Head of caudate nucleus (tissue), 42 donors: ENCODE measurements at places on chromosomes 5 and 9.

GRCh38 chr5:157511651-157512644 lies 51.9 kb downstream of the NIPAL4 start:
- DNase-seq, result peak; percentile 62

DNA sequence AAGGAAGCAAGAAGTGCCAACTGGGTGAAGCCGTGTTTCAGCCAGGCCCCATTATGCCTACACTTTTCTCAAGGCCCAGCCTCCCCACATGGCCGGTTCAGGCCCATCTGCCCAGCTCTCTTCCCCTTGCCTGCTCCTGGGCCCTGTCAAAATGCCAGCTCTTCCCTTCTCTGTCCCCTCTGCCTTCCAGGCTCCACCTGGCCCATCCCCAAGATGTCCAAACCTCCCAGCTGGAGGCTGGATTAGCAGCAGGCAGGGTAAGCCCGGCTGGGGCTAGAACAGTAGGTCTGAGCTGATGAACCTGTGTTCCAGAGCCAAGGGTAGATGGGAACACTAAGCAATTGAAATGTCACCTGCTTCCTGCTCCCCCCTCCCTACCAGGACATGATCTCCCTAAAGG lies 64.1 kb upstream of the HSPA9 start:
- DNase-seq, result no peak

DNA sequence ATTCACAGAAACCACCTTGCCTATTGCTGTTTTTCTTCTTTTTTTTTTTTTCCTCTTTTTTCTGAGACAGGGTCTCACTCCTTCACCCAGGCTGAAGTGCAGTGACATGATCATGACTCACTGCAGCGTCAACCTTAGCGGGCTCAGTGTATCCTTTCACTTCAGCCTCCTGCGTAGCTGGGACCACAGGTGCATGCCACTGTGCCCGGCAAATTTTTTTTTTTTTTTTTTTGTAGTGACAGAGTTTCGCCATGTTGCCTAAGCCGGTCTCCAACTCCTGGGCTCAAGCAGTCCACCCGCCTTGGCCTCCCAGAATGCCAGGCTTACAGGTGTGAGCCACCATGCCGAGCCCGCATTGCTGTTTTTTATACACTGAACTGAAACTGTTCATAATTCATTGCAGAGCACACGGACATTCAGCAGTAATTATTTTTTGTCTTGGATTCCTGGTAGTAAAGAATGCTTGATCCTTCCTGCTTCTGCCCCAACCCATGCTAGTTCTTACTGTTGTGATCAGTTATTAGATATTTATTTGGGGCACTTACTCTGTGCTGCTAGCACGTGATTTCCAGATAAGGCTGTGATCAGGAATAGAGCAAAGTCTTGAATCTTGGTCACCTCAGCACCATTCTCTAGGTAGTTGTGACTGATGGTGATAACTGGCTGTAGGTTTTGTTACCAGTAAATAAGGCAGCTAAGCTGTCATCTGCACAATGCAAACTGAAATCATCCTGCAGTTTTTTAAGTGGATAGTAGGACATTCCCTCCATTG lies 14.0 kb downstream of the MAP3K1 start:
- DNase-seq, result no peak

GRCh38 chr5:33807771-33808170 lies 84.0 kb downstream of the ADAMTS12 start:
- DNase-seq, result no peak

GRCh38 chr5:168601972-168602371 lies 22.8 kb upstream of the PANK3 start:
- no peak for DNase-seq

- no peak for DNase-seq
These were observed 23.2 kb downstream of the AHRR start for GRCh38 chr5:344668-345067.

DNA sequence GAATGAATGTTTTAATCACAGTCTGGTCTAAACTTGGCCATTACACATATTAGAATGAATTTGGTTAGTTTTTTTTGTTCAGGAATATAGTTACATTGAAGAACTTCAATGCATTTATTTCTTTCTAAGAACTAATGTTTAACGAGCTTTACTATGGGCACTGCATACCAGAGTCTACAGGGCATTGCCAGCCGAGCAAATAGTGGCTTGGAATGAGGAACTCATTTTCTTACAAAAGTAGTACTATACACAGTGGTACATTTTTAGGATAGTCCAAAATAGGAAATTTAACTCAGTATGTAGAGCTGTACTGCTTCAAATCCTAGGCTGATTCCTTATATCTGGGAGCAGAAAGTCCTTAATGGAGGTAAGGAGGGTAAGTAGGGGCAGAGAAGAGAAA lies 155.4 kb downstream of the CARTPT start:
- DNase-seq, result no peak

DNA sequence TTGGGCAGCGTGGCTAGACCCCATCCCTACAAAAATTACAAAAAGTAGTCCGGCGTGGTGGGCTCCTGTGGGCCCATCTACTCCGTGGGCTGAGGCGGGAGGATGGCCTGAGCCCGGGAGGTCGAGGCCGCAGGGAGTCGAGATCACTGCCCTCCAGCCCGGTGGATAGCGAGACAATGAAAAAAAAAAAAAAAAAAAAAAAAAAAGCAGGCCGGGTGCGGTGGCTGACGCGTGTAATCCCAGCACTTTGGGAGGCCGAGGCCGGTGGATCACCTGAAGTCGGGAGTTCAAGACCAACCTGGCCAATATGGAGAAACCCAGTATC lies 110.5 kb upstream of the LPCAT1 start:
- DNase-seq, result no peak

DNA sequence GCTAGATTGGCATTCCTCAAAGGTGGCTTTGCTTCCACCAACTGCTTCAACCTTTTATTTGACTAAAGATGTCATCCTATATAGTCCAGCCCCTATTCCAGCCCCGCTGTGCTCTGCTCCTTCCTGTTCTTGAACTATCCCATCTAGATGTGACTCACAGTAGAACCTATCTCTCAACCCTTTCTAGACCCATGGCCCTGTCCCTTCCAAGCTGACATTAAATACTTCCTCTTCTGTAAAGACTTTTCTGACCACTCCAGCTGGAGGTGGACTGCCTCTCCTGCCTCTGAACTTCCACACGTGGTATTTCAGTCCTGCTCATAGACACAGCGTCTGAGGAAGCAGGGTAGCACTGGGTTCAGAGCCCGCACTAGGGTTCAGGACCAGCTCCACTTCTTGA lies 32.4 kb downstream of the OSTF1 start:
- DNase-seq, result no peak

GRCh38 chr9:4116071-4116581 lies 183.7 kb downstream of the GLIS3 start:
- DNase-seq, result no peak

- DNase-seq, result no peak
These were observed 153.3 kb downstream of the YIPF5 start for GRCh38 chr5:144017119-144017518.

GRCh38 chr9:134833294-134833880 lies 47.2 kb upstream of the FCN2 start:
- DNase-seq, result no peak

GRCh38 chr9:74095925-74096324 lies 401.2 kb upstream of the RORB start:
- DNase-seq, result no peak

- DNase-seq, result no peak
These were observed 2.5 kb upstream of the NDFIP1 start for GRCh38 chr5:142106061-142106460.

- no peak for DNase-seq
These were observed 107.9 kb upstream of the RAPGEF1 start for GRCh38 chr9:131847665-131848354.

DNA sequence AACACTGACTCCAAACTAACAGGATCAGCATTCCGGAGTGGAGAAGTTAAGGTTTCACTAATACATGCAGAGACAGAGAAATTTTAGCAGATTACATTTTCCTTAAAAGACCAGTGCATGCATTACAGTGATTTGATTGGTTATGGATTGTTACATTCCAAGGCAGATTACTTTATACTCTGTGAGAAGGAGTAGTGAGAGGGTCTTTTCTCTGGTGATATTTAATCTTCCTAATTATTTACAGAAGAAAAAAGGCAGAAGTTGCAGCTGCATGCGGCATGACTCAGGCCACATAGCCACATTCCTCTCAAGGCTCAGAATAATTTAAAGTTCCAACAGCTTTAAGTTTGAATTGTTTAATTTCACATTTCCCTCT lies 53.0 kb upstream of the PDZD2 start:
- DNase-seq, result no peak

GRCh38 chr5:133467826-133468463 lies 144.4 kb downstream of the FSTL4 start:
- DNase-seq, result no peak

- DNase-seq, result no peak
These were observed 41.1 kb downstream of the ELAVL2 start for GRCh38 chr9:23784962-23785361.

GRCh38 chr5:135376961-135377624 lies 21.9 kb downstream of the MACROH2A1 start:
- DNase-seq, result no peak

DNA sequence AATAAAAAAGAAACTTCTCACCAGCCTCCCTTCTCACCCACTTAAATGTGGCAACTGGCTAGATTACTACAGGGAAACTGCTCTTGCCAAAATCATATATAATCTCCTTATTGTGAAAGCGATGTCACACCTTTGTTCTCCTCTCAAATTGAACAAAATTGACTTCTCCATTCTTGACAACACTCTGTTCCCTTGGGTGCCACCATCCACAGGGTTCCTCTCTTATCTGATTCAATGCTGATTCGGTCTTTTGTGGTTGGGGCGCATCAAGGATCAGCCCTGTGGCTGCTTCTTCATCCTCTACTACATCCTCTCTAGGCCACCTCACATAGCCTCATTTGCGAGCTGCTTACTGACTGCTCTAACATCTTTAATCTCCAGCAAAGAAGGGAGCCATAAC lies 86.1 kb downstream of the EDIL3 start:
- no peak for DNase-seq

- DNase-seq, result no peak
These were observed 69.4 kb downstream of the TLE1 start for GRCh38 chr9:81620002-81620390.

- no peak for DNase-seq
These were observed 1.5 kb downstream of the PRRC2B start for GRCh38 chr9:131395157-131396098.

- no peak for DNase-seq
These were observed 101.9 kb upstream of the PARP8 start for GRCh38 chr5:50564558-50564957.

DNA sequence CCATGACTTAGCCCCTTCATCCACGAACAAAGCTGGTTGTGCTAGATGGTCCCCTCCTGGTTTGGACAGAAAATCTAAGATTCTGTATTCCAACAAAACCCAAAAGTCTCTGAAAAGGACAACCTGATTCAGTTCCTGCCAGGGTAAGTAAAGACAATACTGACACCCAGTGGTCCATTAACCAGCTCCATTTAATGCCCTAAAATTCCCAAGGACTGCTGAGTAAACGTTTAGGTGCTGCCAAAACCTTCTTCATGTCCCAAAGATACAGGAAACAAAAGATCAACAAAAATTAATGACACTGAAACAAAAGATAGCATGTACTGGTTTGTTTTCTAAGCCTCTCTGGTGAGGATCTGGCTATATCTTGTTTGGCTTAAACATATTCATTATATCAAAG lies 25.3 kb upstream of the PPP1R2B start:
- DNase-seq, result peak; percentile 22

GRCh38 chr9:114604989-114605388 lies 6.1 kb upstream of the TMEM268 start:
- DNase-seq, result no peak

DNA sequence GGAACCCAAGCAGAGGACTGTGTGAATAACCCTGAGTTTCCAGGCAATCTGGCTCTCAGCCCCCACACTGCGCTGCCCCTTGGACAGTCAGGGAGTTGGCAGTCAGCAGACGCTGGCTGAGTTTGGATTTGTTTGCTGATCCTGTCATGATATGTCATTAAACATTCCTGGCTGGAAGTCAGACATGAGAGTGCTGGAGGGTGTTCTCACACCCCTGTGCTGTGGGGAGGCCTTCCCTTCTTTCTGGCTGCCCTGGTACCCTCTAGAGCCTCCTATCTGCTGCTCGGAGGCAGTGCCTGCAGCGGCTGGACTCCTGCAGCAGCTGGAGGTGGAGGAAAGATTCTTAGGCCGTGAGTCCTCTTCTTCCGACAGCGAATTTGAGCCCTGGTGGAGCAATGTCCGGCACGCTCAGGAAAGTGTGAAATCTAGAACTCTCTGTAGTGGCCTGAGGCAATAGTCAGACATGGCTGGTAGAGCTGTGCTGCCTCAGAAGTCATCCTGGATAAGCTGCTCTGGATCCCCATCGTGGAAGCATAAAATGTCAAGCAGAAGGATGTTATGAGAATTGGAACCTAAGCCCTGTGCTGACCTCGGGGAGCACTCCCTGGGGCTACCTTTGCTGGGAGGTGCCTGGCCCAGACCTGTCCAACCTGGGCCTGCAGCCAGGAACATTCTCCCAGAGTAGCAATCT lies 72.0 kb downstream of the PDE8B start:
- no peak for DNase-seq

DNA sequence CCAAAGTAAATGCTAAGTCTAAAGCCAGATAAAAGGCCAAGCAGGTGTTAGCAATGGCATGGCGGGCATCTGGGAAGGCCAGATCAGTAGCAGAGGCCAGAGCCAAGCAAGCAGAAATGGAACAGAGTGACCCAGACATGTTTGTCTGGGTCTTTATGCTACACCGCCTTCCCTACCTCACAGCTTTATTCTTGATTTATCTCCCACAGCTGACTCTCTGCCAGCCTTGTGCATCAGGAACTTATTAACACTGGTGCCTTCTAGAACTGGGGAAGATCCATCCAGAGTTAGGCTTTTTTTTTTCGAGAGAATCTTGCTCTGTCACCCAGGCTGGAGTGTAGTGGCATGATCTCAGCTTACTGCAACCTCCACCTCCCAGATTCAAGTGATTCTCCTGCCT lies 112.5 kb upstream of the SLC44A1 start:
- DNase-seq, result no peak

- no peak for DNase-seq
These were observed 599.7 kb downstream of the CAAP1 start for GRCh38 chr9:26292943-26293342.

- no peak for DNase-seq
These were observed 164.3 kb downstream of the AGTPBP1 start for GRCh38 chr9:85577353-85577952.

- no peak for DNase-seq
These were observed 78.4 kb downstream of the SREK1 start for GRCh38 chr5:66222455-66222854.

DNA sequence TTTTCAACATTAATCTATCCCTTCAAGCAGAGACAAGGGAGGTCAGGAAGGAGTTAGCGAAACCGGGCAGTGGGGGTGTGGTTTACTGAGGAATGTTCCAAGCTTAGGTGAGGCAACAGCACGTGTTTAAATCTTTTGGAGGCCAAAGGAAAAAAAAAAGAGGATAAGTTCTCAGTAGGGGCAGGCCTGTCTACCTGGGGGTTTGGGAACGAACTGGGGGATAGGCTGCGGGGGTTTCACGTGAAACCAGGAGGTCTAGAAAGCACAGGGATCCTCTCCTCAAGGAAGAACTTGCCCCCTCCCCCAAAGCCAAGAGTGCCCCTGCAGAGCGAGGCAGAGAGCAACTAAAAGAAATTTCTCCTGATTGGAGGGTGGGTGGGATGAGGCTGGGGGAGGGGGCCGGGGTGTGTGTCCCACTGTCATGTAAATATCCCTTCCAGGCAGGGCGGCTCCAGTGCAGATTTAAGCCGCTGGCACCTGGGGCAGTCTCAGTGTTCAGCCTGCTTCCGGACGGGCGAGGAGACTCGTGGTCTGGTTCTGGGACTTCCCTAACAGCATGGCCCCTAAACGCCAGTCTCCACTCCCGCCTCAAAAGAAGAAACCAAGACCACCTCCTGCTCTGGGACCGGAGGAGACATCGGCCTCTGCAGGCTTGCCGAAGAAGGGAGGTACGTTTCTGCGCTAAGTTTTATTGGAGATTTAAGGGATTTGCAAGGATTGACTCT lies 5.5 kb upstream of the SET start:
- no peak for DNase-seq

GRCh38 chr9:6894135-6894534 lies 136.4 kb downstream of the KDM4C start:
- DNase-seq, result no peak
